ENCODE measurements at places on chromosomes 16 and 17.

DNA sequence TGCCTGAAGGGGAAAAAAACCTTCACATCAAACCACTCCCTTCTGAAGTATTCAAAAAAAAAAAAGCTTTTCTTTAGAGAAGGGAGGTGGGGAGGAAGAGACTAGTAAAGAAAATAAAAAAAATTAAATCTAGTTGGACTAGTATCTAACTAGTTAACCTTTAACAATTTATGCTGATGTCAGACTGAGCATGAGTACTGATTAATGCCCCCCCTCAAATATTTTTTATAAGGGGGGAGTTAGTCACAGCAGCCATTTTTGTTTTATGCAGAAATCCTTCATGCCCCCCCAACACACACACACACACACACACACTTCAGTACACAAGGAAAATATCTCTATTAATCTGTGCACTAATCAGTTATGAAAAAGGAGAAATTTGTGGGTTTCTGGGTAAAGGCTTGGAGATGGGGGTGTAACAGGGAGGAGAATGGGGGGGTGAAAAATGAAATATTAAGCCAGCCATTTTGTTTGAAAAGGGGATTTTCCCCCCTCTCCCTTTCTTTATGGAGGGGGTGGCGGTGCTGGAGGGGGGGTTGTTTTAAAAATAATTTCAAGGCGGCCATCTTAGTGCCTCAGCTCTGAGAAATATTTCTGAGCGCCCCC is 4.7 kb upstream of the CHD3 start:
- no peak for DNase-seq

GRCh38 chr16:3019594-3020246 is 448 bp upstream of the TNFRSF12A start:
- no peak for DNase-seq

GRCh38 chr16:29876217-29876593 is 13.2 kb upstream of the CDIPT start:
- no peak for DNase-seq

GRCh38 chr16:84368308-84368996 is at the start of gene ATP2C2:
ATP2C2 (plus strand) TSS chr16:84368538; CDS start chr16:84368616, 78 bp downstream.
- DNase-seq: no peak

- no peak for DNase-seq
These were observed 108.2 kb upstream of the RBBP6 start for GRCh38 chr16:24430954-24431760.

DNA sequence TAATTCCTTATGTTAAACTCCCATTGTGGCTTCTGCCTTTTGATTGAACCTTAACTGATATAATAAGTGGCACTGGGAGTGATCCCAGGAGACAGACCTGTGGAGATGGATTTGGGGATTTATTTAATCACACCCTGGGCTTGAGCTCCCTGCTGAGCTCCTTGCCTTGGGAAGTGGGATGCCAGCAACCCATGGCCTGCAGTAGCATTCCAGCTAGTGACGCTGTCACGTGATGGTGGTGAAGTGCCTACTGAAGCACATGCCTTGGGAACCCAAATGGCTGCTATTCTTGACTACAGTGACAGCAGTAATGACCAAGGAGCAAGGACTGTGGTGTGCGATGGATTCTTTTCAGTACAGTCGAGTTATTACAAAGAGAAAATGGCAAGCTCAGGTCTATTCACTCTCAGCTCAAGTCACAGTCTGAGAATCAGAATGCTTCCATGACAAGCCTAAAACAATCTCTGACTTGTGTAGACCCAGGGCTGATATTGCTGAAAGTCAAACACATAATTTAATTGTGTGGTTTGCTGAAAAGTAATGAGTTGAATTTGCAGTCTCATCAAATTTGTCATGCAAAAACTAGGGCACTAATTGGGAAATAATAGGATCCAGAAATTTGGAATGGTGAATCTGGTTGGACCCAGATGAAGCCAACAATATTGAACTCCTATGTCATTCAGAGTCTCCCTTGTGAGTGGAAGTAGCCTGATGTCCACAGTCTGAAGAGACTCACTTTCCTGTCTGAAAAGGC is 47.1 kb downstream of the BCL7C start:
- DNase-seq: no peak

- peak; percentile 58 for DNase-seq
These were observed 110.7 kb downstream of the WWOX start for GRCh38 chr16:78209951-78210661.

DNA sequence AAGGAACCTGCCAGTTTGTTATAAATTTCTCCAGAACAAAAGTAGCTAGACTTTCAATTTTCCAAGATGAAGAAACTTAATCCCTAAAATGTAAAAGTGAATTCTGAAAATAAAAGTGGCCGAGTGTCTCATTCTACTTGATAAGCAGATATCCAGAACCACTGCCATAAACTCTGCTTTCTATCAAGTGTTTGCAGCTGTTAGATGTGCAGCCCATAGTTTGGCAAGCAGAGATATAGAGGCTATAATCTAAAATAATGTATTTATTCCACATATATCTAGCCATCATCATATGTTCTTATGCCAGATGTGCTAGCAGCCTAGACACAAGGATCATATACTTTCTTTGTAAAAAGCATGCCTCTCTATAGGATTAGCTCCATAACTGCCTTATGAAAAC is 14.7 kb upstream of the FBXL20 start:
- DNase-seq: no peak

DNA sequence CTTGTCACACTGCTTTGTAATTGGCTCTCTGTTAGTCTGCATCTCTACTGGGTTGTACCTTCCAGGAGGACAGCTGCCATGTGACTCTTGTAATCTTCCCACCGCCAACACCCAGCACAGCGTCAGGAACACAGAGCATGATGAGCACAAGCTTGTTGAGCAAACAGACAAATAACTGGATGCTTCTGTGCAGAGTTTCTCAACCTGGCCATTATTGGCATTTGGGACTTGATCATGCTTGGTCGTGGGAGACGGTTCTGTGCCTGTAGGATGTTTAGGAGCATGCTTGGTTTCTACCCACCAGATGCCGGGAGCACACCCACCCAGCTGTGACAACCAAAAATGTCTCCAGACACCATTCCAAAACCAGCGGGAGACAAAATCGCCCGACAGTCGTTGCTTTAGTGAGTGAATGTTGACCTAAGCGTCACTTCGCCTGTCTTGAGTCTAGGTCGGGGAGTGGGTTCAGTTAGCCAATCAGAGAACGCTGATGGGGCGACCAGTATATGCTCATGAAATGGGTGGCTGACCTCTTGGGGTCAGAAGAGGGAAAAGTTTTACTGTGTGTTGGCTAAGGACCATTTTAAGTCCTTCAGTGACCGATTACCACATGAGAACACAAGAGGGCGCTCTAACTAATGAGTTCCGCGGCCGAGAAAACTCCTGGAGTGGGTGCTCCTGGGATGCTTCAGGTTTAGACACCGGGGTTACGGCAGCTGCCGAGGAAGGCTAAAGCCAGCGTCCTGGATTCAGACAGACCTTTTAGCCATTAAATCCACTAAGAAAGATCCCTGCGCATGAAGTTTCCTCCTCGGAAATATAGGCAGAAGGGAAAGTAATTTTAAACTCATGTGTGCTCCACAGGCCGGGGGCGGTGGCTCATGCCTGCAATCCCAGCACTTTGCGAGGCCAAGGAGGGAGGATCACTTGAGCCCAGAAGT is 57.8 kb upstream of the TEX2 start:
- peak; percentile 25 for DNase-seq

- no peak for DNase-seq
These were observed 16.4 kb downstream of the ATP6V0A1 start for GRCh38 chr17:42475121-42475520.
